ENCODE measurements at places on chromosomes 13 and 19. TPM values are rescaled to one million over a fixed set of nuclear protein-coding genes. Genes with fewer than 3 reads are reported as not detected.

GRCh38 chr13:101115762-101116171 lies 300.5 kb downstream of the NALCN start:
- no peak for DNase-seq

GRCh38 chr13:27425158-27425917 lies 919 bp downstream of the GTF3A start:
- DNase-seq = no peak

DNA sequence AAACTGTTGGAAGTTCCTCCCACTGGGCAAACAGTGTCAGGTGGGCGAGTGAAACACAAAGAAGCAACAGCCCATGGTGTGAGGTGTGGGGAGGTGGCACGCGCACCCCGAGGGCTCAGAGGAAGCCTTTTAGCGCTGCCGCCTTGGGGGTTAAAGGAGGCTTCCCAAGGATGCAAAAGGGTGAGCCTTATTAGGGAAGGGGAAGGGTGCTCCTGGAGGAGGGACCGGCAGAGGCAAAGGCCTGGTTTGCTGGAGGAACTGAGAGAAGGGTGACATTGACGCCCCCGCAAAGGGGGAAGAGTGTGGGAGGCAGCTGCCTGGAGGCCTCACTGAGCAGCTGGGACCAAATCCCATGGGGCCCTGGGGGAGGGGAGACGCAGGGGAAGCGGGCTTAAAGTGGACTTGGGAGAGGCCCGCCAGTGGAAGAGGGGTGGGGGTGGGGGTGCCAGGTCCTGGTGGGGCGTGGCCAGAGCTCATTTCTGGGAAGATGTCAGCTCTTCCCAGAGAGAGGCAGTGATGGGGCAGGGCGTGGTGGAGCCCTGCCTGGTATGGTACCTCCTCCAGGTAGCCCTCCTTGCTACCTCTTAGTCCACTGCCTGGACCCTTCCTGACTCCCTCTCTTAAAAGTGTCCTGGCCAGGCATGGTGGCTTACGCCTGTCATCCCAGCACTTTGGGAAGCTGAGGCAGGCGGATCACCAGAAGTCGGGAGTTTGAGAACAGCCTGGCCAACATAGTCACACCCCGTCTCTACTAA lies 12.0 kb upstream of the FCHO1 start:
- no peak for DNase-seq

GRCh38 chr19:31450696-31451095 lies 101.5 kb upstream of the TSHZ3 start:
- no peak for DNase-seq

DNA sequence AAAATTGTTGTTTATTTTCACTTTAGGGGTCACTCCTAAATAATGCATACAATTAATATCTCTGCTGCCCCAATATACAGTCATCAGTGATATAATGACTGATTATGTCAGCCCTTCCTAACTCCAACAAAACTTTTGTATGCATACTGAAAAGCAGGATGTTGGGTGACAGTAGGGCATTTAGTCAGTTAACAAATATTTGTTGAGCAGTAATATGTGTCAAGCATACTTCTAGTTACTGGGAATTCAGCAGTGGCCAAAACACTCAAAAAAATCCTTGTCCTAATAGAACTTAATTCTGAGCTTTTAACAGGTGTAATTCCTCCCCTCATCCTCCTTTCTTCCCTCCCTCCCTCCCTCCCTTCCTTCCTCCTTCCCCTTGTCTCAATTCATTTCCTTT lies 560.7 kb upstream of the KLHL1 start:
- no peak for DNase-seq

DNA sequence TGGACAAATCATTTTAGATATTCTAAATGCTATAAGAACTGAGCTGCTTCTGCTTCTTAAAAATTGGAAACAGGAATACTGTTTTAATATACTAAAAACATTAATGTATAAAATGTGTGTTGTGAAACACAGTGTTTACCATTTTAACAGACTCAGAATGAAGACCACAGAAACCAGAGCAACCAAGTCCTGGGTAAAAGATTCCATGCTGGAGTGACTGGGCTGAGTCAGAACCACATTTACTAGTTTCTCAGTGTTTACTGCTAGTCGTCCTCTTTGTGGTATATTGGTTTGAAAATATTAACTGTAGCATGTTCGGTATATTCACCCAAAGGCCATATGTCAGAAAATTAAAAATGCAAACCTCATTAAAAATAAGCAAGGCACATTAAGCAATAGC lies 31.9 kb downstream of the ANKRD10 start:
- DNase-seq = no peak

DNA sequence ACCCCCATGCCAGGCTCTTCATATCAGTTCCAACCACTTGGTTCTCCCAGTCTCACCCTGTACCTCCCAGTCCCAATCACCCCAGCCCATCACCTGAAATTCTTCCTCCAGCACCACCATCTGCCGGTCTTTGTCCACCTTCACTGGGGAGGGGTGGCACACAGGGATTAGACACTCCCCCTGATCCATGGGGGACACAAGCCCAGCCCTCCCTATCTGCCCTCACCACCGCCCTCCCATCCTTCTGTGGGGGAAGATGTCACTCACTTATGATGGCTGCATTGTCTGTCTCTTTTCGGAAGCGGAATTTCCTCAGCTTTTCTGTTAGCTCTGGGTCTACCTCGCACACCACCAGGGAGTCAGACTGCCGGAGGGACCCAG lies 685 bp downstream of the GMFG start:
- DNase-seq = no peak

DNA sequence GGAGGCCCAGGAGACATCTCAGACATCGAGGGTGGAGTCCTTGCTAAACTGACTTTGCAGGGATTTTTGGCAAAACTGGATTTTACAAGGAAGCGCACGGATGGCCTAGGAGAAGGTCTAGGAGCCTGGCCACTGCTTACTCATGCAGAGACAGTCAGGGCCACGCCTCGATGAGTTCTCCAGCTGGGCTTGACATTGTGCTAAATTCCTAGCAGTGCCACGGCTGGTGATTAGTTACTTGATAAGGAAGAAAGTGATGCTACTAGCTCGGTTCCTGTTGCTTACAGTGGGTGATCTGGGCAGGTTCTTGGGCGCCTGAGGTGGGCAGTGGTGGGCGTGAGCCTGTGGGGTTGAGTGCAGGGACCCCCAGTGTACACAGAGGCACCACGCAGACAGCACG lies 143.4 kb downstream of the SOX1 start:
- no peak for DNase-seq

DNA sequence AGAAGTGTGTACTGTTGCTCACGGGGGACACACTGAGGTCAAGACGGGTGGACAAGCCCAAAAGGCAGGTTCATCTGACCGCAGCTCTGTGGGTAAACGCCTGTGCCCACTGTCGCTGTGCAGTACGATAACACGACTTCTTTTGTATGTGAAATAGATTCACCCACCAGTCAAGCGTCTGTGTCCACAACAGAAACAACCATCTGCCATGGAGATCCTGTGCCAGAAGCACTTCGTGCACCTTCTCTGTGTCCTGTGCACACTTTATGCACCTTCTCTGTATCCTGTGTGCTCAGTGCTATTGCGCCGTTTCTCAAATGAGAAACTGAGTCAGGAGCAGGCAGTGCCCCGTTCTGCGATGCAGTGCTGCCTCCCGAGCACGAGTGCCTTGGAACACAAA lies 138.9 kb downstream of the ATP11A start:
- no peak for DNase-seq

The CALR gene
- total RNA-seq = 472 TPM

The ZNF90 gene
- 0.50 TPM for total RNA-seq

The PRRG2 gene
- total RNA-seq = not detected

The ZNF418 gene
- total RNA-seq = 15.7 TPM

The OR10H1 gene
- not detected for total RNA-seq

Data from heart left ventricle (tissue), 16 donors.